Stimulated activated CD4-positive, alpha-beta T cell treated with anti-CD3 and anti-CD28 coated beads, TNF-alpha, amount 100 ng/mL, for 4 hours (primary cell): ENCODE measurements at places on chromosomes 6 and 20.

DNA sequence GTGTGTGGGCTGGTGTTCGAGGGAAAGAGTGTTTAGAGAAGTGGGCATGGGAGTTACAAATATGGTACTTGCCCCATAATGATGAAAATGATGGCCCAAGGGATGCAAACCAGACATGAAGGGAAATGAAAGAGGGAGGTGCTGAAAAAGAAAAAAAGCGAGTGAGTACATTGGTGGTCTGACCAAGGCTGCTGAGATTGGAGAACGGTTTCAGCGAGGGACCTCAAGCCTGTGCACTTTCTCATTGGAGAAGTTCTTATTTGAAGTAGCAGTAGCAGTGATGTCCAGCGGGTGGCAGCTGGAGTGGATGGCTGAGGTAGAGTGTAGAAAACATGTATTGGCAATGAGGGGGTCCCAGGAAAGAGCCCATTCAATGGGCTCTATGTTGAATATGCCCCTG lies 54.8 kb downstream of the TNFAIP3 start:
- no peak for DNase-seq

DNA sequence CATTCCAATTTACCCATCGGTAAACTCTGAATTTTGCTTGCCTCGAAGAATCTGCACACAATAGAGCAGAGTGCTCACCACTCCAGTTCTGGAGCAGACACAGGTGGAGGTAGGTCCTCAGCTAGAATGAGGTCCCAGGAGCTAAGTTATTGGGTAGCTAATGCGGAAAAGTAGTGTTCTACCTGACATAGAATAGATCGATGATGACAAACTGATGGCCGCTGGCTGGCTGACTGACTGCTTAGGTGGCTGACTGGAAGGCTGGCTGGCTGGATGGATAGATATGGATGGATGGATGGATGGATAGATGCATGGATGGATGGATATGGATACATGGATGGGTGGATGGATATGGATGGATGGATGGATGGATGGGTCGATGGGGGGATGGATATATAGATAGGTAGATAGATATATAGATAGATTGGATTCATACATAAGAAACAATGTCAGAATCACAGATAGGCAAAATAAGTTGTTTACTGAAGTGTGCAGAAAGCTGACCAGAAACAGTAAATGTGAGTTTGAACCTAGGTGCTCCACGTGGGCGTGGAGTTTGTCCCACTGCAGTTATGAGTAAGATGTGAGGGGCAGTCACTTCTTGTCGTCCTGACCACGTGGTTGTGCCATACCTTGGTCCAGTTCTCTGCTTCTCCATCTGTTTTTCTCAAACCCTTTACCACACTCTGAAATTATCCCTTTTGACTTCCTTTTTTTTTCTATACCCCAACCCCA lies 62.1 kb downstream of the TBXT start:
- DNase-seq, result no peak

DNA sequence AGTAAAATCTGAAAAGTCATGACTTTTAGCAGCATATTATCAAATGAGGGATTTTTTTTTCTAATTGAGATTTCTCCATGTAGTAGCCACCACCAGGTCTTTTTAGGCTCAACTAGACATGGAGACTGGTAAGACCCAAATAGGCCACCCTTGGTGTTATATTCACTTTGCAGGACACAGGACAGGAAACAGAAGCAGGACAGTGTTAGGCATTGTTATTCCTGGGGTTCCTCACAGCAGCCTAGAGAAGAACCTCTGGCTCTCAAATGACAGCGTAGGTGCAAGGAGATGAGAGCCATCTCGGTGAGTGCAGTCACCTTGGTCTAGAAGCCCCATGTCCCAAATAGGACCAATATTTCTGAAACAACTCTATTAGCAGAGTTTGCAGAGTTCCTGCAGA lies 19.2 kb upstream of the PBOV1 start:
- no peak for DNase-seq

GRCh38 chr6:81813305-81813704 lies 60.8 kb upstream of the TENT5A start:
- DNase-seq, result no peak

DNA sequence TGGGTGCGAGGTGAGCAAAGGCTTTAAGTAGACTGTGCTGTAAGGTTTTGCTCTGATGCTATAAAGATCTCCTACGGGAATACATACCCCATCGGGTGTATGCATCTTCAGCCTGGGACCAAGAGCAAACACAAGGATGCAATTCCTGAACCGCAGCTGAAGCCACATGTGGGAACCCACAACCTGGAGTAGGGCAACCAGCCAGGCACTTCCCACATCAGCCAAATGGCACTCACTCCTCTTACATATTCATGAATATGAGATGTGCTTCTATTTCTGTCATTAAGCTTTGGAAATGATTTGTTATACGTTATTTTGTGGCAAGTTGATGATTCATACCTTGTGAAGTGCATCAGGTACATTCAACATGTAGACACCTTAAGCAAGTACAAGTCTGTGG lies 619.2 kb downstream of the C6orf118 start:
- no peak for DNase-seq

GRCh38 chr6:27439371-27439770 lies 33.5 kb downstream of the ZNF184 start:
- DNase-seq, result no peak

GRCh38 chr6:129957941-129958898 lies 60.2 kb upstream of the L3MBTL3 start:
- DNase-seq, result no peak

GRCh38 chr20:46111028-46111835 lies 6.9 kb upstream of the CD40 start:
- no peak for DNase-seq
